Cardiac atrium fibroblast (primary cell): ENCODE measurements at places on chromosomes 3 and 15. TPM values are rescaled to one million over a fixed set of nuclear protein-coding genes. Genes with fewer than 3 reads are reported as not detected.

PRTG gene
- total RNA-seq: 1.3 and 5.8 TPM in 2 replicates

MAPKAPK3 gene
- total RNA-seq: 18.6 and 27.9 TPM in 2 replicates

ARPP19 gene
- total RNA-seq: 47.1 and 60.8 TPM in 2 replicates

FMN1 gene
- total RNA-seq: not detected in 2 replicates

GOLGA6B gene
- not detected in 2 replicates for total RNA-seq

IQCF5 gene
- total RNA-seq: not detected in 2 replicates

ESYT3 gene
- under 0.01 and 0.16 TPM in 2 replicates for total RNA-seq

TGM4 gene
- not detected in 2 replicates for total RNA-seq

AGBL1 gene
- not detected in 2 replicates for total RNA-seq

CNTN4 gene
- total RNA-seq: not detected in 2 replicates
